Posterior vena cava (tissue), 2 donors: ENCODE measurements at places on chromosomes 11 and 22. TPM values are rescaled to one million over a fixed set of nuclear protein-coding genes. Genes with fewer than 3 reads are reported as not detected.

MRPL16 gene
- 25.5 TPM for total RNA-seq

DEFB131B gene
- not detected for total RNA-seq

NLRP14 gene
- total RNA-seq: not detected

OR52E2 gene
- not detected for total RNA-seq

BEST1 gene
- total RNA-seq: 5.8 TPM

OR4D5 gene
- not detected for total RNA-seq
